ENCODE measurements at places on chromosomes 5 and 9.

GRCh38 chr5:103397739-103398581 is 139.4 kb downstream of the MACIR start:
- no peak for DNase-seq

- peak; percentile 42 for DNase-seq
Measured at GRCh38 chr5:96752341-96753016, 55.3 kb downstream of the ERAP1 start.

DNA sequence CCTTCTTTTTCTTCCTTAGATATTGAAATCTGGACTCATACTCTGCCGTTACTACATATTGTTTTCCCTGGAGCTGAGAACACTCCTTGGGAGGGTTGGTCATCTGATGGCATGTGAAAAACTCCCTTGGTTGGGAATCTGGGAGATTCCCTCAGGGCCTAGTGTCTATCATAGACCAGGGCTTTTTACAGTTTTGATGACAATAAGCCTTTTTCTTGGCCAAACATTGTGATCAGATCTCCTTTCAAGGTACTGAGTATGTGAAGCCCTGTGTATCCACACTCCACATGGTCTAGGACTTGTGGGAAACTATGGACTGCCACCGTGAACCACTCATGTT is 32.9 kb downstream of the TMEM252 start:
- DNase-seq, result no peak

DNA sequence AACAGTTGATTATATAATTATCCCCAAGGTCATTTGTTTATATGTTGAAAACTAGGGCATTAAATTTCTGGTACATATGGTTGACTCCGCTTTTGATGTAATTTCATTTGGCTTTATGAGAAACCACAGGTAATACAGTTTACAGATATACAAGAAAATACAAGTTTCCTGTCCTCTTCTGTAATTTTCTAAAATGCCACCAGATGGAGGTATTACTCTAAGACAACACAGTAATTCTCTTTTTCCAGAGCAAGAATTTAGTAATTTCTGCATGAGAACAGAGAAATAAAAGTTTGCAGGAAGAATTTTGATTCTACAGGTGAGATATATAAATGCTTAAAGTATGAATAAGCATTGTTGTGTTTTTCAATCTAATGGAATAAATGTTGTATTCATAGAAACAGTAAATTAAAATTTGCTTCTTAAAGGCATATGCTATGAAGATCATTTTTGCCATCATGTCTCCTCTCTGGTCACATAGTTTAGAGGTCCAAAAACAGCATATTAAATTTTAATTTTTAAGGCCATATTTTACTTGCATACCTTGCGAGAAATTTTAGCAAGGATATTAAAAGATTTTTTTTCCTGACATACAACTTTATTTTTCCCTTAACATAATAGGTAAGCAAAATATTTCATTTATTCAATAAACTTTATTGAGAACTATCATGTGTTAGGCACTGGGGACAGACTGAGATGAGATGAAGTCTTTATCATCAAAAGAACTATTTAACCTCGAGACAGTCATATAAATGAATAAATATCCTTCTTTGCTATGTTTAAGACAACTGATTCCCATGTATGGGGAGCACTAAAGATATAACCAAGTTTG is 22.7 kb downstream of the CHD1 start:
- DNase-seq, result no peak

DNA sequence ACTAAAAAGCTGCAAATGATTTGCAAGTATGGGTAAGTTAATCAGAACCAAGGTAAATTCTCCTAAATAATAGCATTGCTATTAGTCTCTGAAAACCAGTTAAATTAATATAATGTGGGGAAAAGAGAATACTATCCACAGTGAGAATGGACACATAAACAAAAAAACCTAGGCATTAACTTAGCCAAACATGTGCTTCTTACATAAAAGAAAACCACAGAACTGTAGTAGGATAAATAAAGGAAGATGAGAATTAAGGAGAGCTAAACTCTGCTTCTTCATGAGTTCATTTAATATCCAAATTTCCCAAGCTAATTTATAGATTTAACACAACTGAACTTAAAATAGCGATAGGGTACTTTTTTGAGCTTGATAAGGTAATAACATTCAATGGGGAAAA is 31.8 kb downstream of the ABCA1 start:
- DNase-seq, result no peak

DNA sequence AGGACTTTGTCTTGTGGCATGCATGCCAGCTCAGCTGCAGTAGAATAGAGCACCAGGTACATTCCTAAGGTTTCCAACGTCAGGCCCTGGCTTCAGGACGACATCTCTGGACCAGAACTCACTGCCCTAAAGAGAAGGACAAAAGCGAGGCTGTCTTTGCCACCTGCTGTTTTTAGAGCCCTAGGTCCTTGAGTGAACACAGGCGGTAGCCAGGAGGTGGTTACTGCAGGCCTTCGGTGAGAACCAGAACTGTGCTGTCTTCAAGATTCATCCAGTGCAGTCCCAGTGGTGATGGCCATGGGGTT is 288.9 kb upstream of the CDH18 start:
- no peak for DNase-seq

All from NCI-H1092 treated with DMSO at 0.1 percent for 48 hours (cell line).